Ascending aorta (tissue), 2 donors: ENCODE measurements at places on chromosomes 4 and X. TPM values are rescaled to one million over a fixed set of nuclear protein-coding genes. Genes with fewer than 3 reads are reported as not detected.

ODAM gene
- not detected for total RNA-seq

SYNPO2 gene
- 178 TPM for total RNA-seq

LRCH2 gene
- total RNA-seq = 5.2 TPM

CXCL10 gene
- not detected for total RNA-seq

GRCh38 chrX:136016881-136017280, 31.6 kb downstream of the SLC9A6 start:
- no peak overlapping the region for H3K4me3 ChIP-seq
- H3K27ac ChIP-seq = no peak overlapping the region
- no peaks in the 10 kb centered on the region for H3K36me3 ChIP-seq
- H3K27me3 ChIP-seq = no peaks in the 10 kb centered on the region
- no peak for DNase-seq

GRCh38 chr4:134365852-134366251, 164.3 kb upstream of the PABPC4L start:
- no peaks in the 10 kb centered on the region for H3K4me1 ChIP-seq
- no peak overlapping the region for H3K27ac ChIP-seq
- H3K27me3 ChIP-seq = no peaks in the 10 kb centered on the region
- DNase-seq = no peak
- H3K36me3 ChIP-seq = no peaks in the 10 kb centered on the region

- no peaks in the 10 kb centered on the region for H3K27me3 ChIP-seq
- H3K4me1 ChIP-seq = no peaks in the 10 kb centered on the region
- peaks cover 15% of the 10 kb centered on the region for H3K36me3 ChIP-seq
- H3K27ac ChIP-seq = no peak overlapping the region
- no peak for DNase-seq
These were observed 30.2 kb downstream of the PPP2R3B start for GRCh38 chrX:356385-357034.

GRCh38 chrX:104156630-104157529, at the start of gene SLC25A53:
TSS of gene SLC25A53 (minus strand) at chrX:104157009. CDS start at chrX:104105257, 51,752 bp downstream.
- no peaks in the 10 kb centered on the region for H3K4me1 ChIP-seq
- H3K27me3 ChIP-seq = no peaks in the 10 kb centered on the region
- H3K4me3 ChIP-seq = peak within 1 kb of the TSS; percentile 37
- H3K27ac ChIP-seq = peak within 1 kb of the TSS; percentile 93
- no peaks in the 10 kb centered on the region for H3K36me3 ChIP-seq

- H3K27me3 ChIP-seq = no peaks in the 10 kb centered on the region
- no peaks in the 10 kb centered on the region for H3K36me3 ChIP-seq
- no peak for DNase-seq
- H3K4me1 ChIP-seq = no peaks in the 10 kb centered on the region
- H3K4me3 ChIP-seq = no peak overlapping the region
- no peak overlapping the region for H3K27ac ChIP-seq
These were observed 33.8 kb upstream of the LRBA start for GRCh38 chr4:151048913-151049312.

DNA sequence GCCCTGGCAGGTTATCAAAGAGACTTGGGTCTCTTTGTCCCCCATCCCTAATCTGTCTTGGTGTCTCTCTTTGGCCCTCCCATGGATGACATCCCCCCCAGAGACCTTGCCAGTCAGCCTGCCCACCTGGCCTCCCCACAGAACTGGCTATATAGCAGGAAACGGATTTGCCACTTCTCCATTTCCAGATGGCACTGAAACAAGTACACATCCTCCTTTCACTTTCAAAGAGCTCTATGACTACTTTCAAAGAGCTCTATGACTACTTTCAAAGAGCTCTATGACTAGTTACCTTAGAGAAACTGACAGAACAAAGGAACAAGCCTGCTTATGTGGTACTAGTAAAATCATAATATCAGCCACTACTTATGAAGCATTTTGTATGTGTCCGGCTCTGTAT, 175.3 kb downstream of the MAML3 start:
- no peak overlapping the region for H3K4me3 ChIP-seq
- no peaks in the 10 kb centered on the region for H3K36me3 ChIP-seq
- no peak for DNase-seq

DNA sequence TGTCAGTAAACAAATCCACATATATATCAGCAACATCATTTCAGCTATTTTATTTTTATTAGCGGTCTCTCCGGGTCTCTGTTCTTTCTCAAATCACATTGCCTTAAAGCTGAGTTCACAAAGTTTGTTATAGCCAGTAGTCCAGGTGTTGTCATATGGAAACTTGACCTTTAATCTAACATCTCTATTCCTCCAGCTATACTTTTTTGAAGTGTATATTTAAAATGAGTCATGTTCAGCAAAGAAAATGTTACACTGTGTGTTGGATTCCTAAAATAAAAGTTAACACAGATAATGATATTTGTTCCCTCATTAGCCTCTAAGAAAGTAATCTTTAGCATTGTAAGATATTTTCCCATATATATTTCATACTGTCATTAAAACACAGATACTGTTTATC, 63.6 kb downstream of the SMARCAD1 start:
- no peak overlapping the region for H3K4me3 ChIP-seq
- H3K27ac ChIP-seq = no peak overlapping the region
- no peak for DNase-seq
- no peaks in the 10 kb centered on the region for H3K4me1 ChIP-seq
- peaks cover 24% of the 10 kb centered on the region for H3K36me3 ChIP-seq

- H3K27ac ChIP-seq = no peak overlapping the region
- H3K36me3 ChIP-seq = no peaks in the 10 kb centered on the region
- DNase-seq = no peak
These were observed 371.0 kb downstream of the BCOR start for GRCh38 chrX:39726771-39727170.
